Vein endothelial cell (primary cell): ENCODE measurements at places on chromosomes 13 and 19. TPM values are rescaled to one million over a fixed set of nuclear protein-coding genes. Genes with fewer than 3 reads are reported as not detected.

Gene PRR20A
- not detected in 2 replicates for total RNA-seq

Gene SLC25A15
- total RNA-seq, result 16.3 and 21.1 TPM in 2 replicates

Gene CYTH2
- total RNA-seq, result 87.2 and 90.8 TPM in 2 replicates

Gene ZNRF4
- not detected in 2 replicates for total RNA-seq

Gene ZNF180
- 10.5 and 11.4 TPM in 2 replicates for total RNA-seq

Gene PRTN3
- total RNA-seq, result not detected in 2 replicates

Gene ERICH6B
- total RNA-seq, result not detected in 2 replicates

Gene SOX21
- 0.10 TPM in 1 of 2 replicates, not detected in the other for total RNA-seq

Gene EXOC3L2
- total RNA-seq, result 0.38 and 1.6 TPM in 2 replicates

Gene MYH14
- total RNA-seq, result not detected in 2 replicates

Gene BAX
- 78.0 and 157 TPM in 2 replicates for total RNA-seq

Gene KLK5
- not detected in 2 replicates for total RNA-seq

Gene KCNN1
- total RNA-seq, result not detected in 2 replicates

Gene KIR2DL4
- not detected in 2 replicates for total RNA-seq

Gene SBK3
- total RNA-seq, result under 0.01 and 0.10 TPM in 2 replicates

Gene IGFL3
- not detected in 2 replicates for total RNA-seq

Gene NAPSA
- under 0.01 TPM in 2 replicates for total RNA-seq

Gene FCAR
- total RNA-seq, result not detected in 2 replicates

Gene UBL3
- 12.4 and 18.1 TPM in 2 replicates for total RNA-seq

Gene TGFB1
- 37.7 and 72.5 TPM in 2 replicates for total RNA-seq

Gene SPC24
- 24.5 and 47.7 TPM in 2 replicates for total RNA-seq

Gene ZFR2
- not detected in 2 replicates for total RNA-seq

Gene ATG4D
- total RNA-seq, result 12.1 and 17.0 TPM in 2 replicates

Gene DACT3
- 0.57 and 0.65 TPM in 2 replicates for total RNA-seq
